Skeletal muscle cell (primary cell): ENCODE measurements at places on chromosomes 2 and 18.

- no peak for DNase-seq
These were observed 1.4 kb upstream of the ACVR2A start for GRCh38 chr2:147843391-147843863.

DNA sequence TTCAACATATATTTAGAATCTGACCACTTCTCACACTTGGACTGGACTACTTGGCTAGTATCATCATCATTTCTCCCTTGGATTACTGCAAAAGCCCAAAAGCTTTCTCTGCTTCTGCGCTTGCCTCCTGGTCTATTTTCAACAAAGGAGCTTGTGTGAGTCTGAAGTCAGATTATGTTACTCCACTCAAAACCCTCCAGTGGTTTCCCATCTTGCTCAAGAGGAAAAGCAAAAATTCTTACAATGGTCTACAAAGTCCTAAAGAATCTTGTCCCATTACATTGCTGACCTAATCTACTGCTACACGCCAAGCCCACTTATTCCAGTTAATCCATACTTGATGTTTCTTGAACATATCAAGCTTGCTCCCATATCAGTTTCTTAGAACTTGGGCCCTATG, 9.6 kb downstream of the PREPL start:
- no peak for DNase-seq

GRCh38 chr18:5541644-5542043, 2.2 kb downstream of the EPB41L3 start:
- DNase-seq = no peak

GRCh38 chr2:168687314-168687713, 115.1 kb upstream of the NOSTRIN start:
- no peak for DNase-seq

DNA sequence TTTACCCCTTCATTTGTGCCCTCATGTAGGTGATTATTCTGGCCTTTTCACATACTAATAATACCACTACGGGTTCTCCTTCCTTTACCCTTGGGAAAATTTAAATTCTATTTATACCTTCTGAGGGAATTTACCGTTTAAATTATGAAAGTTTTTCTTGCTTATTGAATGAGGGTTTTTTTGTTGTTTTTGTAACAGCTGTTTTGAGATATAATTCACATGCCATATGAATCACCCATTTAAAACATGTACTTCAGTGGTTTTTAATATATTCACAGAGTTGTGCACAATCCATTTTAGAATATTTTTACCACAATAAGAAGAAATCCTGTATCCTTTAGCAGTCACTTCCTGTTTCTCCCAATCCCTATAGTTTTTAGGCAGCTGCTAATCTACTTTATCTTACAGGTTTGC, 54.7 kb downstream of the EML4 start:
- no peak for DNase-seq

GRCh38 chr2:44930274-44931197, 11.0 kb upstream of the SIX3 start:
- no peak for DNase-seq

GRCh38 chr18:67380867-67381266, 135.7 kb downstream of the DSEL start:
- no peak for DNase-seq

- DNase-seq = no peak
These were observed 103.2 kb downstream of the KLHL14 start for GRCh38 chr18:32669549-32670165.

DNA sequence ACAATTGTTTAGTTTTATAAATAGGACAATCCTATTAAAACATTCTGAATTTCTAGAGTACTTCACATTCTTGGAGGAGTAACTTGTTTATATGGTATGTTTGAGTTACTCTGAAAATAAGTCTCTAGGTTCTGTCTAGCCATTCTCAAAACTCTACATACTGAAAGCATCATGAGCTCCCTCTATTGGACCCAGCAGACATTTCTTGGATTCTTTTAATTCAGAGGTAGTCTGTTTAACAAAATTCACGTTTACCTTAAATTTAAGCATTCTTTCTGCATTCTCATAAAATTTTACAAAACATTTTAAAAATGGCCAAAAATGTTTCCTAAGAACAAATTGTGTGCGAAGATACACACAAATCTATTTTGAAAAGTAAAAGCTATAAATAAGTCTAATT, 15.3 kb downstream of the SP9 start:
- no peak for DNase-seq

- no peak for DNase-seq
These were observed 74.6 kb upstream of the GPC1 start for GRCh38 chr2:240360645-240361475.

DNA sequence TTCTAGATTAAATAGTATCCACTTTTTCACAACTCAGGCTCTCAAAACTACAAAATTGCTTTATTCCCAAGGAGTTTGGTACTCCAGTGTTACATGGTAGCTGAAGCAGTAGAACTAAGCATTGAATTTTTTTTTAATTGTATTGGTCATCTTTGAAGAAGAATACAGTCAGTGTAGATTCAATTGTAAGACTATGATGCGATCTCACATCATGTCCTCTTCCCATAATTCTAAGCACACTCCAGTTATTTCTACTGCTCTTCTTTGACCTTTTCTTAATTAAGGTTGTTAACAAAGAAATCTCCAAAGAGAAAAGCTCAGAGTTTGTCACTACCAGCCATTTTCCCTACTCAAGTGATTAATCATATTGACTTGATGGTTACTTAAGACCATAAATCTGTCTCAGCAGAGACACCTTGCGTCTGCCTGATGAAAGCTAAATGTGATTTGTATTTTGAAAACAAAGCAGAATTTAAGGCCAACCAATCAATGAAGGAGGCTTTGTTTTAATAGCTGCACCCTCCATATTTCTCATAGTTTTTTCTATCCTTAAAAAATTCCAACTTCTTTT, 130.2 kb downstream of the DTNA start:
- no peak for DNase-seq
